ENCODE measurements at places on chromosomes 7 and 10. TPM values are rescaled to one million over a fixed set of nuclear protein-coding genes. Genes with fewer than 3 reads are reported as not detected.
A peak's percentile ranks its signal among the peaks of the same experiment; 100 is the strongest.

Gene CARD11
- total RNA-seq, result 178 TPM

Gene ACBD7
- 4.4 TPM for total RNA-seq

Gene LOXL4
- total RNA-seq, result not detected

Gene TDRD1
- total RNA-seq, result not detected

Gene GPR15LG
- not detected for total RNA-seq

Gene SPAM1
- not detected for total RNA-seq

Gene RET
- 0.13 TPM for total RNA-seq

Gene TACC2
- total RNA-seq, result not detected

- DNase-seq, result no peak
Measured at GRCh38 chr7:72069263-72069662, 342.9 kb downstream of the CALN1 start.

GRCh38 chr7:51666751-51667150, 350.1 kb upstream of the COBL start:
- no peak for DNase-seq

DNA sequence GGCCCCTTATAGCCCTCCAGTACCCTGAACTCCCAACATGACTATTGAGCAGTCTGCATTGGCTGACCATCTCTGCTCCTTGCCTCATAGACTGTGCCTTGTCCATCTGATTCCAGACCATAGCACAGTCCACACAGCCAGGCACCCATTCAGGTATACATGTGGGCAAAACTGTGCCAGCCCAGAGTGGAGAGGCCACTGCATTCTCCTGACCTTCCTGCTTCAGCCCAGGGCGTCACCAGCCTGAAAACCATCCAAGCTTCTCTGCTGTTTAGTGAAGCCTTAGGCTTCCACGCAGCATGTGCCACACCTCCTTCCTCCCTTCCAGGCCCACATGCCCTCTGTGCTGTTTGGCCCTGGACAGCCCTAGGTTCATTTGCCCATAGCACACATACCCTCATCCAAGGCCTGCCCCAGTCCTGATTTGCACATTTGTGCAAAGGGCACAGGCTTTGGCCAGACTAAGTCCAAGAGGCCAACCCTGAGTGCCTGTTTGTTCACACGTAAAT, 10.5 kb downstream of the DDX56 start:
- DNase-seq, result no peak

GRCh38 chr7:3568516-3568915, 267.5 kb downstream of the SDK1 start:
- DNase-seq, result no peak

GRCh38 chr7:67625257-67625737, 628.7 kb downstream of the TYW1 start:
- peak; percentile 32 for DNase-seq

- peak; percentile 77 for DNase-seq
Measured at GRCh38 chr7:102390697-102391484, 5.3 kb upstream of the PRKRIP1 start.

DNA sequence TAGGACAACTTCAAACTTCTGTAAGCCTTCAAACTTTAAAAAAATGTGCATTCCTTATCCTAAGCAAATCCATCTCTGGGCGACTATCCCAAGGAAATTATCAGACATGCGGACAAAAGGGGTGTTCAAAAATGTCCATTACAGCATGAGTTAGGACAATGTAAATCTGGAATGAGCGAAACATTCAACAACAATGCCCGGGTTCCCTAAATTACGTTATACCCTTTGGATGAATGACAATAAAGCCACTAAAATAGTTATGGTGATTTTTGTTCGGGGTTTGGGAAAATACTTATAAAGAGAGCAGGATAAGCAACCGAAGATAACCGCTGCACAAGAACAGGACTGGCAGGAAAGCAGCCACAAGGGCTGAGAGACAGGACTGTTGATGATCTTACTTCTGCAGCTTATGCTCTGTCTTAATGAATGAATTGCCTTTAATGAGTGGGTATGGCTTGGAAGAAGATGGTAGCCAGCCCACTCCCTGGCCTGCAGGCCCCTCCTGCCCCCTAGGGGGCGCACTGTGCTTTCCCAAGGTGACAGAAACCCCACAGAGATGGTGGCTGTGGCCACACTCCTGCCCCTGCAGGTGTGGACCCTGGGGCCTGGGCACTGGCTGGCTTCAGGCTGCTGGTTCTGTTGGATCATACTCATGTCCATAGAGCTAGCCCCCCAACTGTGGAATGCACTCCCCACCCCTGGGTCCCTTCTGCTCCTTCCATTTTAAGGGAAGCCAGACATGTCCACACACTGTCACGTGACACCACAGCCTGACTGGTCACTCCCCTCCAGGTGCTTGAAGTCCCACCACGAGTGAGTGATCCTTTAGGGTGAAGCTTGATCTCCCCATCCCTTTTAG, 45.0 kb downstream of the ZCCHC24 start:
- peak; percentile 64 for DNase-seq

DNA sequence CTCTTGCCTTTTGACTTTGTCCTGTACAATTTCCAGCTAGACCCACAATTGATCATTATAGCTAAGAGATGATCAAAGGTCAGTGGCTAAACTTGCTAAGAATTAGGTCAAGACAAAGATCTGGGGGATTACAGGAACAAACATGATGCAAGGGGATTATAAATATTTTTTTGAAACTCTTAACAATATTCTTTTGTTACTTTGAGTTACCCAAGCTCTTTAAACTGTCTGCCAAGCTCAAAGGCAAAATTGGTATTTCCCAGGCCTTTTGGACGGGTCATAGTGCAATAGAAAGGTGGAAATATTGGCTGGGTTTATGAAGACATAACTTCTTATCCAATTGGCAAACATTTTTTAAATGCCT, 23.4 kb downstream of the TBXAS1 start:
- DNase-seq, result no peak

DNA sequence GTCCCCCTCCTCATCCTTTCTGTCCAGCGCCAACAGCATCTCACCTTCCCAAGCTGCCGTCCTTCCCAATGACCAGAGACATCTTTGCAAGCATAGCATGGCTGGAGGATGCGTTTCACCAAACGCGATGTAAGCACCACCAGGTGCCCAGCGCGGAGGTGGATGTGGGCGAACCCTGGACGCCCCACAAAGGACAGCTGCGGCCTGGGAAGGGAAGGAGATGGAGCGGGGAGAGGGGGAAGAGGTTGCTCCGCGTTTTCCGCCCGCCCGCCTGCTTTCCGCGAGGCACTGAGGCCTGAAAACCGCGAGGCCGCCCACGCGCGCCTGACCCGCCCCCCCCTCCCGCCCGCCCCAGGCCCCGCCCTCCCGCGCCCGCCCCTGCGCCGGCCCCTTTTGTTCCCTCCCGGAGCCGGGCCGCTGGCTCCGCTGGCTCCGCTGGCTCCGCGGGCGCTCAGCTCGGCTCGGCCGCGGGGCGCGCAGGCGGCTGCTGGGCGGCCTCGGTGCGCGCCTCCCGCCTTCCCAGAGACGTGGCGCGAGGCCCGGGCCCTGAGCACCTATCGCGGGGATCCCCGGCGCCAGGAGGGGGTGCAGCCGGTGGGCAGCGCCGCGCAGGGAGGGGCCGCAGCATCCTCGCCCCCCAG, at the start of gene CLIP2:
Gene CLIP2, plus strand, starts transcription at position 390 of the 641 bp plus-strand sequence. CDS start 28,140 bp downstream, outside the sequence.
- DNase-seq, result peak; percentile 78

GRCh38 chr10:93147281-93147680, 73.6 kb downstream of the CYP26A1 start:
- no peak for DNase-seq

- no peak for DNase-seq
Measured at GRCh38 chr7:47531584-47532492, 50.1 kb downstream of the TNS3 start.

DNA sequence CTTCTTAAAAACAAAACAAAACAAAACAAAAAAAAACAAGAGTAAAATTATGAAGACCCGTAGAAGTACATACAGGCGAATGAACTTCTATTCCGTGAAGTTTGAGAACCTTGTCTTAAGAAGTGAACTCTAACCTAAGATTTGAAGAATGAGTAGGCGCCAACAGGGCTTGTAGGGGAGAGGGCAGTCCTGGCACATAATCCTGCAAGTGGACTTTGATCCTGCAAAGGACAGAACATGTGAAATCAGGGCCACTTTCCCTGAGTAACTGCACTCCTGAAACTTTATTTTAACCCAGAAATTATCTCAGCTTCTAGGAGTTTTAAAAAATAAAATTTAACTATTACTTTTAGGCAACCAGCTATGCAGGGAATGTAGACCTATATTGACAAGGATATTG, 62.0 kb downstream of the GNAT3 start:
- DNase-seq, result no peak

DNA sequence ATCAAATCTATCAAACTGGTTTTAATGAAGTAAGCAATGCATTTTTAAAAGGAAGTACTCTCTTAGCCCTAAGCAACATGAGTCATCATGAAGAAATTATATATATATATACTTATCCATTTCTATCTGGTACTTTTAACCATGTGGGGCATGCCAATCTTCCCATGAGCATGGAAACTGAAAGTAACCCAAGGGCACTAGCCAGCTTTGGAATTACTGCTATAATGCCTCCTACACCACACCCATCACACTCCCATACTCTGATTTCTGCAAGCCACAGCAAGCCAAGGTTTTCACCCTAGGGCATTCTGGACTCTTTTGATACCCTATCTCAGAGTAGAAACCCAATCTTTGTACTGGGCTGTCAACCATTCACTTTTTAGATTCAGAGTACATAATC, 204.6 kb downstream of the IMMP2L start:
- DNase-seq, result no peak

- DNase-seq, result no peak
Measured at GRCh38 chr10:128326851-128327250, 200.6 kb upstream of the MKI67 start.

GRCh38 chr10:116753759-116754158, 11.4 kb upstream of the HSPA12A start:
- DNase-seq, result no peak

- no peak for DNase-seq
Measured at GRCh38 chr10:22389856-22390589, 44.7 kb downstream of the SPAG6 start.

GRCh38 chr10:127434006-127434405, 115.1 kb upstream of the NPS start:
- no peak for DNase-seq

GRCh38 chr7:43234968-43235367, 122.5 kb downstream of the HECW1 start:
- DNase-seq, result no peak

DNA sequence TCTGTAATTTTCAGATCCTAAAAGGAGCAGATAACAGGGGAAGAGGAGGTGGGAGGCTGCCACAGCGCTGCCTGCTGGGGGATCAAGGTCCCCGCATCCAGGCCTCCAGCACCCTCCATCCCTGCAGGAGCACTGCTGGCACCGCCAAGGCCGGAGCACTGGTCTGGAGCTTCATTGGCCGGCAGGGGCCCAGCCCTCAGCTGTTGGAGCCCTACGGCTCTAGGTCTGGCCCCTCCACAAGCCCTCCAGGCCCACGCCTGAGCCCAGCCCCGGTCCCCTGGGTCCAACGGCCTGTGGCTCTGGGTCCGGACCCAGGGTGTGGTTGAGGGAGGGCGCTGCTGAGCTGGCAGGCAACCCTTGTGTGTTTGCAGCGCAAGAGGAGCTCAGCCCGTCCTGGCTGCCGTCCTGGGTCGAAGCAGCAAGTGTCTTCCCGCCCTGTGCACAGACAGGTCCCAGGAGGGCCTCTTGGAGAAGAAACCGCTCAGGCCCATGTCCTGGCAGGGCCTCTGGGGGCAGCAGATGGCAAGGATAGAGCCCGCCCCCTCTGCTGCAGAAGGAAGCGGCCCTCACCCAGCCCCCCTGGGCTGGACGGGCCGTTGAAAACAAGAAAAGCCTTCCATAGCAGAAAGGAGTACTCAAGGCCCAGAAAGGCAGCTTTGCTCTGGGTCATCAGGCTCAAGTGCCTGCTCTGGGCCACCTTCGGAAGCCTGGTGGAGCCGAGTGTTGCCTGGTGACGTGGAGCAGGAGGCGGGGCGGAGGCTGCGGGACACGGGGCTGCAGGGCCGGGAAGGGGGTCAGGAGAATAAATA, 54.3 kb upstream of the TNRC18 start:
- DNase-seq, result no peak

- DNase-seq, result no peak
Measured at GRCh38 chr10:19096501-19097073, 48.0 kb downstream of the MALRD1 start.

DNA sequence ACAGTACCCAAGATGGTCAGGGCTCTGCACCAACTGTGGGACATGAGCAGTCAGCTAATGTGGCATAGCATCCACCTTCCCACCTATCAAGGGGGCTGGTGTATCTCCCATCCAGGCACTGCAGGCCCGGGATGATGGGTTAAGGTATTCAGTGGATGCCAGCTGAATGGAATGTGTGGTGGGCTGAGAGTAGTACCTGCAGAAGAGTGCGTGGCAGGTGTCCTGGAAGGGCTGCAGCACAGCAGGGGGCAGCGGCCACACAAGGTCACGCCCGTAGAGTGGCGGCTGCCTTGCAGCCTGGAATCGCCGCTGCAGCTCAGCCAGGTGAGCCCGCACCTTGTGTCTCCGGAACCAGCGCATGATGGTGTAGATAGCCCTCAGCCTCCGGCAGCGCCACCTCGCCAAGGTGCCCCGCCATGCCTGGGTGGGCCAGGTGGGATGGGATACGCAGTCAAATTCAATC, 13.3 kb downstream of the MYO1G start:
- no peak for DNase-seq

GRCh38 chr10:19889256-19889655, 73.0 kb downstream of the PLXDC2 start:
- DNase-seq, result no peak

DNA sequence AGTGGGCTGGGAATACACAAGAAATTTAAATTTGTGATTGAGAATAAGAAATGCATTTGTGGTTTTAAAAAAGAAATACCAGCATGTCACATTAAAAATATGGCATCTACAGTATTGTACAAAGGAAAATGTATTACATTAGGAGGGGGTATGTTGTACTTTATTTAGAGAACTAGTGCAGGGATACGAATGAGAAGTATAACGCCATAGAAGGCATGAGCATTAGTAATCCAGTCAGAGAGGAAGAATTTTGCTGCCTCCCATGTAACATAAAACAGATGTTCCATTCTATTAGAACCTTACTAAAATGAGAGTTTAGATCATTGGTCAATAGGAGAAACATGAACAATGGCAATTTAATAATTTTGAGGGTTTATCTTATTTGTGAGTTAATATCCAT, 182.2 kb downstream of the ADK start:
- DNase-seq, result no peak
